Renal cortex interstitium (tissue), 15 donors: ENCODE measurements at places on chromosomes 2 and 18. TPM values are rescaled to one million over a fixed set of nuclear protein-coding genes. Genes with fewer than 3 reads are reported as not detected.

Gene KRTCAP3
- polyA plus RNA-seq, result 10.8 TPM

Gene CYS1
- polyA plus RNA-seq, result 103 TPM

Gene IL36A
- polyA plus RNA-seq, result not detected

Gene ADGRF3
- polyA plus RNA-seq, result 2.4 TPM

Gene METAP1D
- 12.7 TPM for polyA plus RNA-seq

Gene PMAIP1
- polyA plus RNA-seq, result 3.3 TPM

Gene SP140L
- polyA plus RNA-seq, result 12.5 TPM

Gene OBSL1
- 111 TPM for polyA plus RNA-seq

Gene THSD7B
- 5.6 TPM for polyA plus RNA-seq

Gene LHCGR
- 0.40 TPM for polyA plus RNA-seq

GRCh38 chr2:213740453-213740852 lies 456.2 kb downstream of the SPAG16 start:
- no peak for DNase-seq

DNA sequence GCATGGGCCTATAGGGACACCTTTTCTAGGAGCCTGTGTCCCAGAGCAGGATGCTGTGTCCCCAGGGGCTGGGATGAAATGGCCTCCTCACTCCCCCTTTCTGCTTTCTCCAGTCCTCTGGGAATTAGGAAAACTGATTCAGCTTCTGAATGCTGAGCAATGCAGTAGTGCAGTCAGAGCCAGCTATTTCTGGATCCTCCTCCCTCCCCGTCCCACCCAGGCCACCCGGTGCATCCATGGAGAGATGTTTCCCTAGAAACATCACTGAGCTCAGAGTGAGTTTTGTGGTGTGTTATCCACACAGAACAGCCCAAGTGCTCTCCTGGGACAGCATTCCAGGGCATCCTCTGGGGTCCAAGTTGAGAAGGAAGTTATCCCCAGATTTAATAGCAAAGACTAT lies 125.5 kb downstream of the LOXHD1 start:
- no peak for DNase-seq

DNA sequence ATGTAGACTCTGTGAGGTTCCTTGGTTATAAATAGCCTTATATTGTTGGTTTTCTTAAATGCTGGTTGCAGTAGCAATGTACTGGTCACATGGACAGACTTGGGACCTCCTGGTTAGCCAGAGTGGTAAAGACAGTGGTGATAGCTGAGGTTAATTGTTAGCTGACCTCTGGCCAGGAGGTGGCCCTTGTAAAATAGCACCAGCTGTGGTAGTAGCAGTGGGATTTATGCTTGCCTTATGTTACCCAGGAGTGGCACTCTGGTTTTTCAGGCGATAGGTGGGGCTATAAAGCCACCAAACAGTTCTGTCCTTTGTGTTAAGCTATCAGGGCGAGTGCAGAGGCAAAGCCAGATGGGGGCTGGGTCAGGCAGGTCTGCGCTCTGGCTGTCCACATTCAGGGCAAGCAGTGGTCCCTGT lies 94.8 kb upstream of the SRD5A2 start:
- no peak for DNase-seq

DNA sequence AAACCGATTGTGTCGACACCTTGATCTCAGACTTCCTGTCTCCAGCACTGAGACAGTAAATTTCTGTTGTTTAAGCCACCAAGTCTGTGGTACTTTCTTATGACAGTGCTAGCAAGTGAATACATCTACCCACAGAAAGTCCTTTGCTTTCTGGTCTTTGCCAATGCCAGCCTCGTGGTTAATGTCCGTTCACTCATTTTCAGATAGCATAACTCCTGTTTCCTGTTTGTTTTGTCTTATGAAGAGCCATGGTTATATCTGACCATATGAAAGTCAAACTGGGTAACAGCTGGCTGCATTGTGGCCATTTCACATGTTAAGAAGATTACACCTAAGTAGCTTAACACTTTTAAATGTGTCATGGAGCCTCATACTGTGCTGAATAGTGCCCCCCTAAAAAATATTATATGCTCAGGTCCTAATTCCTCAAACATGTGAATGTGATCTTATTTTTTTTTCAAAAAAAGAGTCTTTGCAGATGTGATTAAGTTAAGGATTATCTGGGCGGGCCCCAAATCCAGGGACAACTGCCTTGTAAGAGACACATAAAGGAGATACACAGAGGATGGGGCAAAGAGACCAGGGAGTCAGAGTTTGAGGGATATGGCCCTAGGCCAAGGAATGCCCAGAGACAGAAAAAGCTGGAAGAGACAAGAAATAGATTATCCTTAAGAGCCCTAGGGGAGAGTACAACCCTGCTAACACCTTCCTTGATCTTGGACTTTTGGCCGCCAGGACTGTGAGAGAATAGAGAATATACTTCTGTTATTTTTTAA lies 118.0 kb downstream of the KCNE4 start:
- DNase-seq, result no peak

GRCh38 chr2:236342951-236343350 lies 78.7 kb upstream of the ASB18 start:
- DNase-seq, result no peak

- no peak for DNase-seq
Observed at GRCh38 chr2:152609154-152609553, 108.1 kb downstream of the PRPF40A start.

GRCh38 chr2:224357098-224357901 lies 44.6 kb downstream of the FAM124B start:
- peak; percentile 64 for DNase-seq

DNA sequence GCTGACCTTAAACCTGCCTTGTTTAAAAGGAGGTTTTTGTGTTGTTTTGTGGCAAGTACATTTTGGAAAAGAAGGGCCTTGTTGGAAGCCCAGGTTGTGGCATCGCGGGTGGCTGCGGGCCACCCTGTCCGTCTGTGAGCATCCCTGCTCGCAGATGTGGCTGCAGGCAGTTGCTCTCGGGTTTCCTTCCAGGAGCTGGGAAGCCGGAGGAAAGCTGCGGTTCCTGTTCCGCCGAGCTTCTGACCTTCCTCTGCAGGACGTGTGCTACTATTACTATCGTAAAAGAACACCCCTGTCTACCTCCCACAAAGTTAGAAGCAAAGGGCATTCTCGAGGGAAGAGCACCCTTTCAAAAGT lies 766 bp downstream of the MFF start:
- DNase-seq, result no peak

GRCh38 chr2:110659248-110659647 lies 18.6 kb downstream of the BUB1 start:
- DNase-seq, result no peak

GRCh38 chr2:181573140-181573736 lies 83.7 kb downstream of the CERKL start:
- DNase-seq, result no peak

GRCh38 chr2:40243581-40244187 lies 208.2 kb downstream of the SLC8A1 start:
- DNase-seq, result no peak

DNA sequence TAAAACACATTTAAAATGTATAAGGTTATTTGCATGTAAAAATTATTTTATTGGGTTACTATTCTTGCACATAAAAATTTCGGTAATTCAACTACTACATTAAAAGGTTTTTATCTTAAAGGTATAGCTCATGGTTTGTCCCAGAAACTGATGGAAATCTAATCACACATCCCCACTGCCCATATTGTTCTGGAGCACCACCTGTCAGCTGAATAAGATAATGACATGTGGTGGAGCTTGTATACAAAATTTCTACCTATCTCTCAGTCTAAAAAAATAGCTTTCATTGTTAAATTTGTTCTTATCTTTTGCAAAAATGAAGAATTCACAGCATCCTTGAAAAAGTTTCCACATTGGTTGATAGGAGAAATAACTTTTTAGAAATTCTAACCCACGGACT lies 18.3 kb downstream of the ERBB4 start:
- DNase-seq, result no peak

DNA sequence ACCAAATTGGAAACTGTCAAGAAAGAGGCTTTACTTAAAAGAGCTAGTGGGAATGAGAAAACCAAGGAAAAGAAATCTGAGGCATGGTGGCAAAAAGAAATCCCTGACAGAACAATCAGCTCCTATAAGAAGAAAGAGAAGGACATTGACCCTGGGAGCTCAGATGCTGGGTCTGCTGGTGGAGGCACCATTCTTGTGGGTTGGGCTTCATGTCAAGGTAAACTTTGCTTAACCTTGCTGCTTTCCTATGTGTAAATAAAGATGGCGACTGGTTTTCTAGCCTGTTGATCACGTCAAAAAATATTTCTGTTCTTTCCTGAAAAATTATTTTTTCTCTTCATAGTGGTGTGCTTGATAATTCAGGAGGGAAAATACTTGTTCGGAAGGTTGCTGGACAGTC lies 58.1 kb downstream of the VIT start:
- no peak for DNase-seq

- no peak for DNase-seq
Observed at GRCh38 chr2:26742048-26742770, 21.9 kb upstream of the SLC35F6 start.

GRCh38 chr18:43952398-43952797 lies 675.1 kb upstream of the SYT4 start:
- no peak for DNase-seq

GRCh38 chr2:26770986-26771586 lies 7.0 kb downstream of the SLC35F6 start:
- no peak for DNase-seq

- DNase-seq, result peak; percentile 45
Observed at GRCh38 chr2:187842978-187843847, 289.0 kb upstream of the TFPI start.

DNA sequence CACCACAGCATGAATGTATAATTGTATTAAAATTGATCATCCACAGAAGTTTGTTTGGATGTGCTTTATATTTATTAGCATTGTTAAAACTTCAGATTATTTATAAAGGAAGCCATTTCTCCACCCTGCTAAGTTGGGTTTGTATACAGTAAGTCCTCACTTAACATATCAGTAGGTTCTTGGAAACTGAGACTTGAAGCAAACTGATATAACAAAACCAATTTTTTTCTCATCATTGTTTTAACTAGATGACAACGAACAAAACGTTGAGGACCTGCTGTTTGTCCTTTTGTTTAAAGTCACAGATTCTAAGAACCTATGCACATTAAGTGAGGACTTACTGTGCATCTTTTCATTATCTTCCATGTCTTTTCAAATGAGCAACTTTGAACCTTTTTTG lies 17.1 kb downstream of the C2orf69 start:
- no peak for DNase-seq

GRCh38 chr2:144834998-144835633 lies 315.2 kb upstream of the ZEB2 start:
- DNase-seq, result peak; percentile 58

- no peak for DNase-seq
Observed at GRCh38 chr2:226115102-226115831, 684.4 kb downstream of the IRS1 start.

DNA sequence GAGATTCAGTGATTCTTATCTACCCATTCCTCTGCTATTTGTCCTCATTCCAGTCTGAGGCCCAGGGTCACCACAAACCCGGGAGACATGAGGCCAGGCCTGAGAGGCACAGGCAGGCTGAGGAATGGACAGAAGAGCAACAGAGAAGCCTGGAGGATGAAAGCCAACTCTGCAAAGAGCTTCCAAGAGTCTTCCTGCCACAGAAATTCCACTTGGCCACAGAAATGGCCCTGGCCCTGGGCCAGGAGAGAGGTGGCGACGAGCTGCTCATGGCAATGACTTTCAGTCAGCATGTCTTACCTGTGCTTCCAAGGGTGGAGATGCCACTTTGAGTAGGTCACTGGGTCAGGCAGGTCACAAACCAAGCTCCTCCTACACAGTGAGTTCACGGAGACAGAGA lies 155.3 kb upstream of the PKDCC start:
- DNase-seq, result no peak
